ENCODE measurements at places on chromosomes 12 and 14.

DNA sequence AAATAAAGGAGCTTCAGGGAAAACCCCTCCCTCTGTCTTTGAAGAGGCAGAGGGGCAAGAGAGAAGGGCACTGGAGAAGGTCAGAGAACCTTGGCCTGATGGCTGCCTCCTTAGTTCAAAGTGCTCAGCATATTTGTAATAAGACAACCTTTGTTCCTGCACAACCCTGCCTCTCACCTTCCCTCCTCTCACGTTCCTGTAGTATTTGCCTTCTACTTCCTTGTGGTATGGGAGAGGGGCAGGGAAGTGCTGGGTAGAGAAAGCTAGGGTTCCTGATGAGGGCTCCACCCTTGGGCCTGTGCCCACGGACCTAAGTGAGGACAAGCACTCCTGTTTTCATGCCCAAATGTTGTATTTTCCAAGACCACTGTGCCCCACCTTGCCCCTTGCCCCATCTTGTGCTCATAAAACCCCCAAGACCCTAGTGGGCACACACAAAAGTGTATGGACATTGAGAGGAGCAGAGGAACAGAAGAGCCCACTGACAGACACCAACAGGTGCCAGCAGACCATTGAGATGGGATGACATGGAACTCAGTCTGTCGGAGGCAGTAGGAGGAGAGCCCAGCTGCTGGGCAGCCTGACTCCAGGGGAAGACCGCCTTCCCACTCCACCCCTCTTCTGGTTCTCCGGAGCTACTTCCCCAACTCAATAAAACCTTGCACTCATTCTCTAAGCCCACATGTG lies 261.5 kb upstream of the CCDC196 start:
- no peak for DNase-seq

GRCh38 chr12:24884911-24885310 lies 64.0 kb downstream of the BCAT1 start:
- DNase-seq = no peak

- no peak for DNase-seq
Observed at GRCh38 chr14:22185191-22185590, 403.8 kb downstream of the DAD1 start.

DNA sequence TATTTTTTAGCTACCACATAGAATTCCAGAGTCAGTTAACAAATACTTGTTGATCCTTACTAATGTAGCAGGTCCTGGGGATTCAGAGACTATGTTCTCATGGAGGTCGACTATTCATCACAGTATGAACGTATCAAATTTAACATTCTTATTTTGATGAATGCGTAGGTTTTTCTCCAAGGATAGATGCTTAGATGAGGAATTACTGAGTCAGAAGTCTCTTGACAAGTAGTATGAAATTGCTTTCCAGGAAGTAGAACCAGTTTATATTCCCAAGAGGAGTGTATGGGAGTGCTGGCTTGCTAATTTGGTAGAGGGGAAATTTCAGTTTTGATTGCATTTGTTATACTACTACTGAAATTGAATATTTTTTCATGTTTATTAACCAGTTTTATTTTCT lies 42.8 kb upstream of the CRADD start:
- DNase-seq = no peak

DNA sequence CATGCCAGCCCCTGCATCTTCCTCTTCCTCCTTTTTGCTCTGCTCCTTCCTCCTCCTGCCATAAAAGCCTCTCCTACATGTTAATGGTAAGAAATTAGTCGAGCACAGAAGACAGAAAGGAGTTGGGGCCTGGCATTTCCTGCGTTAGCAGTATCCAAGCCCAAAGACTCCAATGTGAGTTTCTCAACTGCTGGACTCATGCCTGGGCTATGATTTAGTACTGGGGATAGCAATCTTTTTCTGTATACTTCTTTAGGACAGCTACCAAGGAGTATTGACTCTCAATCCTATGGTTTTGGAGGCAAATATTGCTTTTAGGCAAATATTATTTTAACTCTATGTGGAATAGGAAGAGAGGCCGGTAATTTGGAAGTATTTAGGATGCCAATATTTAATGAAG lies 18.0 kb upstream of the SLC38A4 start:
- no peak for DNase-seq

DNA sequence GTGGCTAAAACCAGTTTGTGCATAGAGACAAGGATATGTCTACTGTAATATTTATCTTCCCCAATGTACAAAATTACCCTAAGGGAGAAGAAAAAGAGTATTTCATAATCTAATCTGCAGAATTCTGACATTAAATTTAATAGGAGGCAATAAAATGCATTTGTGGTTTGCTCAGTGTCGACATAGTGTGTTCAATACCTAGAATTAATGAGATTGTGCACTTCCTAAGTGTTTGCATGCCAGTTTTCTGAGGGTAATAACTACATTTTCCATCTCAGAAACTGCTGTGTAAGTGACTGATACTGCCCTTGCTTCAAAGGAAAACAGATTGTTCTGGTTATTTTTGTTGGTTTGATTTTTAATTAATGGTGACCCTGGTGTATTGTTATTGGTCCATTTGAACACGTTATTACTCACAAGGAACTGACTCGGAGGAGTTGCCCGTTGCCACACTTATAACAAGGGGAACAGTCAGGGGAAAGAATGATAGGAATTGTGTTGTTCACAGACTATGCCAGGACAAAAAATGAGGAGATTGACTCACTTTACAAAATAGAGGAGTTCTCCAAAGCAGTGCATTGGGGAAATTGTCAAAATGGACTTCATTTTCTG lies 960.3 kb upstream of the TMEM132C start:
- no peak for DNase-seq

DNA sequence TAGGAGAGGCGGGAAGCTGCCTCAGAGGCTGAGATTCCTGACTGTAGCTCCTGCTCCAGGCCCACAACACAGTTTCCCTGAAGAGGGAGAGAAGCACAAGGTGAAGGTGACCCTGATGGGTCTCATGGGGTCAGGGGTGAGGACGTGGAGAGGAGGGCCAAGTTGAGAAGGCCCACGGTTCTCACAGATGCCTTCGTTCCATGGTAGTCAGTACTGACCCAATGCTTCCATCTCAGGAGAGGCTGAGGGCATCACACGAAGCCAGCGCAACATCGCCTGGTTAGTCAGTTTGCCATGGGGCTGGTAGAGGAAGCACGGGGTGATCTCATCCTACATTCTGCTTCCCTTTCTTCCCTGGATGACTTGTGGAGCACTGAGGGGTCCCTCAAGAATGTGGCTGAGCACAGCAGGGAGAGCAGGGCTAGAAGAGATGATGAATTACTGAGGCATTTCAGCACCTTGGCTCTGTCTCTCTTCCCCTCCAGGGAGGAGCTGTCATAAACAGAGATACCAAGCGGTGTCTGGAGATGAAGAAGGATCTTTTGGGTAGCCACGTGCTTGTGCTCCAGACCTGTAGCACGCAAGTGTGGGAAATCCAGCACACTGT lies 51.9 kb downstream of the GALNT8 start:
- DNase-seq = no peak

- DNase-seq = no peak
Observed at GRCh38 chr12:114685320-114685781, 1.4 kb upstream of the TBX3 start.

GRCh38 chr14:55450539-55450938 lies 10.1 kb upstream of the TBPL2 start:
- no peak for DNase-seq

DNA sequence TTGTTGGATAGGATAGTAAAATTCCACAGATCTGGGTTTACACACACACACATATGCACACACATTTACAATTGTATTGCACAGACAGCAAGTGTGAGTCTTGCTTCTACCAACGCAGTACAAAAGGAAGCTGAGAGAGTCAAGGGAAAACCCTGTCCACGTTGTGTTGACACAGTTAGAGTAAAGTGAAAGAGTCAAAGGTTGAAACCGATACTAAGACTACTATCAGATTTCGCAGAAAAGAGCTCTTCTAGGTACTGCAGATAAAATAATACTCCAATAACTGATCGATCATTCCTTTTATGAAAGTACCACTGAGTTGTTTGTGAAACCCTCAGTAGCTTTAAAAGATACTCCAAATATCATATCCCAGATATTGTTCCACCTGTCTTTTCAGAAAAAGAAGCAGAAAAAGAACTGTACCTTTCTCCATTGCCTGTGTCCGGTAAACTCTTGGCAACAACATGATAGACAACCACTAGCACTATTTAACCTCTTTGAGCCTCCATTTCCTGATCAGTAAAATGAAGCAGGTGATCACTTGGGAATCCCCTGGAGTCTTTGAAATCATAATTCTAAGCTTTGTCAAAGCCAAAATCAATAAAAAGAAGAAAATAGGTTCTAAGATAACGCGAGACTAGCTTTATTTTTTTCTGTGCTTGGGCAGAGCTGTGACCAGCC lies 224.6 kb upstream of the FOXN3 start:
- no peak for DNase-seq

DNA sequence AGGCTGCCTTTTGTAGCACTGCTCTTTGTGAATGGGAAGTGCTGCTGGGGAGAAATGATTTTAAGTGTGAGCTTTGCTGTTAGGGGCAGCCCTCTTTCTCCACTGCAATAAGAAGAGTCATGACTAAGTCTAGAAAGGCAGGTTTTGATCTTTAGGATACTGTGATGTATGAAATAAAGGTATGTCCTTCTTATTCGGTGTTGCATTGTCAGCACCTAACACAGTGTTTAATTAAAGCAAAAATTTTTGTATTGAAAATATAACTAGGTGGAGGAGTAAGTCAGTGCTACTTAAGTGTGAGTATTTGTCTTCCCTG lies 81.5 kb downstream of the ETV6 start:
- DNase-seq = no peak

- no peak for DNase-seq
Observed at GRCh38 chr14:55136241-55136640, 7.2 kb downstream of the LGALS3 start.

DNA sequence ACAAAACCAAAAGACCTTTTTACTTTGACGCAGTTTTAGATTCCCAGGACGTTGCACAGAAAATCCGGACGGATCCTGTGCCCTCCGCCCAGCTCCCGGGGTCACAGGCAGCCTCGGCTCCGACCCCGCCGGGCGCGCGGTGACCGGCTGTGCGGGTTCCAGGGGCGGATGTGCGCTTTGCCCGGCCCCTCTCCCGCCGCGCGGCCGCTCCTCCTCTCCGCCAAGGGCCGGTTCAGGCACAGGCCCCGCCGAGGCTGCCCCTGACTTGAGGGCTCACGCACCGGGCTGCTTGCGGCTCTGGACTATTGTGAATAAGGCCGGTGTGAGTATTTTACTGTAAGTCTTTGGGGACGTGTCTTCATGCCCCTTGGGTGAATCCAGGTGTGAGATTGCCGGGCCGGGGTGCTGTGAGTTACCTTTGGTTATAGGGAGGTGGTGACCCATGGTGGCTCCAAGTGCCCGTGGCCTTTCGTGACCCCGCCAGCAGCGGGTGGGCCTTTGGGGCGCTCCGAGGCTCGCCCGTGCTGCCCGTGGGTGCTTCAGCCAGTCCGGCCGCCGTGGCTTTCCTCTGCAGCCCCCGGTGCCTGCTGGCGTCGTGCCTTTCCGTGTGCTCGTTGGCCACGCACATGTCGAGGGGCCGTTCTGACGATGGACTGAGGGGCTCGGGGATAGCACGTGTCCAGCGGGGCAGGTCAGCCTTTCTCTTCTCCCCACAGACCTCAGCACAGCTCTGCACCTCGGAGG lies 45.9 kb downstream of the NOC4L start:
- DNase-seq = no peak

DNA sequence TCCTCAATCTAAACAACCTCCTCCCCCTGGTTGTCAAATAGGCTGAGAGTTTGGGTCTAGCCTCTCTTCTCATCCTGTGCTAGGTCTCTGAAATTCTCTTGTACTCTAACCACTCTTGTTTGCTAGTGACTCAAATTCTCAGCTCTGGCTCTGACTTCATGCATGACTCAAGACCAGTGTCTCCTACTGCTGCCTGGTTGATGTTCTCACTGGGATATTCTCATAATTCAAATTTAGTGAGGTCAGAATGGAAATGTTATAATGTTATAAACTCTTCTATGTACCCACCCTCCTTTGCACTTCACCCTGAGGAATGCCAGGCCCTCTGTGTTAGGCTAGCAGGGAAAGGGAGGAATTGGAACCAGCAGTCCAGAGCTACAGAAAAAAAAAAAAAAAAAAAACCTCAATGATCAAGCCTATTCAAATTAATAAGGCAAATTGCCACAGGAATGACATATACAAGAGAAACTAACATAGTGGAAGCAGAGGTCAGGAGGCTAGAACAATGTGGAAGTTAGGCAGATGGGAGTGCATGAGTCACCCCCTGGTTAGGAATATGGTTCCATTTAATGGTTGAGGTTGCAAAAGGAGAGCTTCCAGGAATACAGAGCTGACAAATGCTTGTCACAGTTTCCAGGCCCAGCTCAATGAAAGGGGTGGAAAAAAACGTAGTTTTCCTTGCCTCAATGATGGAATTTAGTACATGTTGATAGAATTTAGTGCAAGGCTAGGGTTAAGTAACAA lies 459.5 kb downstream of the RMST start:
- DNase-seq = no peak

DNA sequence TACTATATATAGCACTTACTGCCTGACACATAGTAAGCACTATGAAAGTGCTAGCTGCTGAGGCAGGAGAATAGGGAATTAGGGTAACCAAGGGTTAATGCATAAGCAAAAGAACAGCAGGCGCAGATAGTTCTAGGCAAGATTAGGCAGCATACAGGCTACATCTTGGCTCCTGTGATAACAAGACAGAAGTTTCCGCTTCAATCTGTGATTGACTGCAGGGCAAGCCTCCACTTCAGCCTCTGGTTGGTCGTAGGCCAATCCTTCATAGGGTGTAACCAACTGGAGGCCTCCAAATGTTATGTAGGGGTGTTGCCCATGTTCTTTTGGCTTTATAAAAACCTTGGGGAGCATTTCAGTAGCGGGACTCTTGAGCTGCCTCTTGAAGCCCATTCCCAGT lies 46.9 kb downstream of the KLHL28 start:
- no peak for DNase-seq

GRCh38 chr12:76622351-76622750 lies 62.8 kb upstream of the OSBPL8 start:
- DNase-seq = no peak

DNA sequence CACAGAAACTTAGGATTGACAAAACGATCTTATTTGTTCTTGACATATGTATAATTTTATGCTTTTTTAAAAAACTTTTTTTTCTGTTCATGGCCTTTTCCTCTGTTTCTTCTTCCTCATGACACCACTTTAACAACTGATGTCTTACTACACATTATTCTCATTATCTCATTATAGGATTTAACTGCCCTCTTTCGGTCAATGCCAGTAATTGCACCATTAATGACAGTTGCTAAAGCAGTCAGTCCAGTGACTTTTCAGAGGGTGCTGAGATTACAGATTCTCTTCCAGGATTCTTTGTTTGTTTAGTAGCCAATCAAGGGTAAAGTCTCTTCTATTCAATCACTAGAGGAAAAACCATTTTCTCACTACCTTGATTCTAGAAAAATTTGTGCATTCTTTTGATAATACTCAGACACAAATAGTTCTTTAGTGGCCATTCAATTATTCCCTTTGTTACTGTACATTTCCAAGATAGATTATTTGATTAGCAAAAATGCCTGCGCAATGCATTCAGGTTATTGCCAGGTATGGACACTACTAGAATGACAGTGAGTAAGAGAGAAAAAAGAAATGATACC lies 50.1 kb downstream of the KLRG1 start:
- no peak for DNase-seq

GRCh38 chr12:87813476-87814234 lies 215.5 kb downstream of the C12orf50 start:
- DNase-seq = no peak

- no peak for DNase-seq
Observed at GRCh38 chr12:94674835-94675234, 24.5 kb upstream of the TMCC3 start.
